ENCODE measurements at places on chromosomes 2 and 18. TPM values are rescaled to one million over a fixed set of nuclear protein-coding genes. Genes with fewer than 3 reads are reported as not detected.

GRCh38 chr2:88059979-88060906 is 4.7 kb upstream of the KRCC1 start:
- peak; percentile 69 for DNase-seq
- no peak overlapping the region for H3K4me3 ChIP-seq
- peaks cover 6% of the 10 kb centered on the region for H3K4me1 ChIP-seq
- H3K36me3 ChIP-seq: no peaks in the 10 kb centered on the region
- no peak overlapping the region for H3K27ac ChIP-seq
- no peaks in the 10 kb centered on the region for H3K27me3 ChIP-seq

GALNT3 gene
- 15.8 TPM for polyA plus RNA-seq

GRCh38 chr18:79516441-79516931 is 120.8 kb downstream of the NFATC1 start:
- no peak overlapping the region for H3K27ac ChIP-seq
- H3K4me1 ChIP-seq: peaks cover 8% of the 10 kb centered on the region
- H3K27me3 ChIP-seq: no peaks in the 10 kb centered on the region

SLC19A3 gene
- polyA plus RNA-seq: 15.5 TPM

DNA sequence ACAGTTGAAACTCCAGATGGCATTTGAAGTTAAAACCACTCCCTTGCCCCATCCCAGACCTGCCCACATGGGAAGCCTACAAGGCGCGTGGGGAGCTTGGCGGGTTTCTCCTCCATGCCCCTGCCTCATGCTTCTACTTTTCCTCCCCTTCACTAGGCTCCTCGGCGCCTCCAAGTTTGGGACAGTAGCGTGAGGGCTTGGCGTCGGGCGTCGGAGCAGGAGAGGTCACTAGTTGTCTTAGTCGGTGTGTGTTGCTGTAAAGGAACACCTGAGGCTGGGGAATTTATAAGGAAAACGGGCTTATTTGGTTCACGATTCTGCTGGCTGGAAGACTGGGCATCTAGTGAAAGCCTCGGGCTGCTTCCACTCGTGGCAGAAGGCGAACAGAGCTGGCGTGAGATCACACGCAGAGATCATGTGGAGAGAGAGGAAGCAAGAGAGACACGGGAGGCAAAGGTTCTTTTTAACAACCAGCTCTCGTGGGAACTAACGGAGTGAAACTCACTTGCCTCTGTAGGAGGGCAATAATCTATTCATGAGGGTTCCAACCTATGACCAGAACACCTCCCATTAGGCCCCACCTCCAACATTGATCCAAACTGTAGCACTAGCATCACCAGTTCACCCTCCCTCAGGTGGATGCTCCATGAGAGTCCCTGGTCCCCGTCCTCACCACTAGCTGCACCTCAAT is 25.3 kb downstream of the ITM2C start:
- H3K27me3 ChIP-seq: no peaks in the 10 kb centered on the region
- no peak overlapping the region for H3K27ac ChIP-seq
- peaks cover under 1% of the 10 kb centered on the region for H3K4me1 ChIP-seq
- DNase-seq: no peak
- H3K36me3 ChIP-seq: no peaks in the 10 kb centered on the region
- H3K4me3 ChIP-seq: no peak overlapping the region

BMPR2 gene
- 13.2 TPM for polyA plus RNA-seq

- H3K36me3 ChIP-seq: no peaks in the 10 kb centered on the region
- no peak for DNase-seq
- H3K27ac ChIP-seq: no peak overlapping the region
- H3K4me1 ChIP-seq: no peaks in the 10 kb centered on the region
Observed at GRCh38 chr2:65675350-65675749, 243.0 kb upstream of the SPRED2 start.

DNA sequence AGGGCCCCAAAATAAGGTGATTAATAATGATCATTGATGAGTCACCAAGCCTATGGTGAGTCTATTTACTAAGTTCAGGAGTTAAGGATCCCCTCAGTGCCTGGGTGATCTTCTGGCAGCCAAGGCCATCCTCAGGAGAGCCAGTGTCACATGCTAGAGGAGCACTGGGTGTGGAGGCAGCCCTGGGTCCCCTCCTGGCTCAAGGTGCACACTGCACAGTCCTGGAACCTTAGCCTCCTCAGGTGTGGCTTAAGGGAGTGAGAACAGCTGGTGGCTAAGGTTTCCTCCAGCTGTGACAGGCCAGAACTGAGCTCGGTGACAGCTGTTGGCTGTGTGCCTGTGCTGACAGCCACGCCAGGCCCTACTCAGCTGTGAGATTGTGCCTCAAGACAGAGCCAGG is 52.1 kb upstream of the ACAA2 start:
- no peak overlapping the region for H3K27ac ChIP-seq
- H3K27me3 ChIP-seq: no peaks in the 10 kb centered on the region
- no peak for DNase-seq
- no peaks in the 10 kb centered on the region for H3K4me1 ChIP-seq
- no peaks in the 10 kb centered on the region for H3K36me3 ChIP-seq

All from hepatocyte (in vitro differentiated cells).